ENCODE measurements at places on chromosomes 5 and 9.

DNA sequence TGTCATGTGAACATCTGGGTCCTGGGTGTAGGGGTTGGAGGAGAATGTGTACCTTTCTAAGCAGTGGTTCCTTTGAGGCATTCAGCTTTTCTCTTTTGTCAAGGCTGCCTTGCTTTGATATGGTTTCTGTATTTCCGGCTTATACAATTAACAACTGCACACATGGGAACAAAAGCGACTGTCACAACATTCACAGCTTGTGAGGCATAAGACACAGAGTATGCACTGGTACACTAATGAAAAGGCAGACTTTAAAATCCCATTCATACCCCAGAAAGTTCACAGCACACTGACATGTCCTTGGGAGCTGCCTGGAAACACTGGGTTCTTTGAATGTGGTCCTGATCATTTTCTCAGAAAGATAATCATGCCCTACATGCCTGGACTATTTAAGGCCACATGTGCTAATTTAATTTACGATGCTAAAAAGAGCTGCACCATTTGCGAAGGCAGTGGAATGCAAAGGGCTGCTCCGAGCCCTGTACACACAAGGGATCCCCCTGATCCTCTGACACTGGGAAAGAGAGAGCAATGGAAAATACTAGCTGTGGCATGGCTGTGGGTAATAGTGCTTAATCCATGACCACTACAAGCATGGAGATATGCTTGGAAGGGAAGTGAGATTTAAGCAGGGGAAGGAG, 131.8 kb downstream of the EFNA5 start:
- no peak for DNase-seq

DNA sequence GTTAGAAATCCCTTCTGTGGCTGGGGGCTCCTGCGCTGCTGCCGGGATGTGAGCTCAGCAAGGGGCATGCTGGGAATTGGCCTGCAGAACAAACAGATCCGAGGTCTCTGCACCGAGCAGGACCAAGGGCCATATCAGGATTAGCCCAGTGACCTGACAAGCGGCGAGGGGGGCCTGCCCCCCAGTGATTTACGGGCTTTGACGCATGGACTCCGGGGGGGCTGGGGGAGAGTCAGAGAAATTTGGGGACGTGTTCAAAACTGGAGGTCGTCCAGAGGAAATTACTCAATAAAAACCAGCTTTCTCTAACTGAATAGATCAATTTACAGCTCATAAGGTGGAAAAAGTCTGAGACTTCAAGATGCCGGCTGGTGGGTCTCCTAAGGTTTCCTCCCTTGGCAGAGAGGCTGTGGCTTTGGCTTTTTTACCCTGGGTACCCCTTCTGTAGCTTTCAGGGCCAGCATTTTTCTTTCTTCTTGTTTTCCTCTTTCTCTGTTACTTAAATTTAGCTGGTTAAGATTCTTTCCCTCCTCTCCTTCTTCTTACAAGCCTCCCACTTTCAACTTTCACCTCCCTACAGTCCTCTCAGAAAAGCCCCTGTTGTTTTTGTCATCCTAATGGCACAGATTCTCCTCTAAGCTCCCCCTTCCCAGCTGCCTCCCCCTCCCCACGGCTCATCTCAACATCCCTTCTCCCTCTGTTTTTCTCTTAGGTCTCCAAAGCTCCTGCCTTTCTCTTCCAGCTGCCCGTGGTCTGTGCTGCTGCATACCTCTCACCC, 551.0 kb downstream of the CCDC171 start:
- DNase-seq, result no peak

- DNase-seq, result no peak
Measured at GRCh38 chr5:179731791-179732411, 721 bp upstream of the MAML1 start.

DNA sequence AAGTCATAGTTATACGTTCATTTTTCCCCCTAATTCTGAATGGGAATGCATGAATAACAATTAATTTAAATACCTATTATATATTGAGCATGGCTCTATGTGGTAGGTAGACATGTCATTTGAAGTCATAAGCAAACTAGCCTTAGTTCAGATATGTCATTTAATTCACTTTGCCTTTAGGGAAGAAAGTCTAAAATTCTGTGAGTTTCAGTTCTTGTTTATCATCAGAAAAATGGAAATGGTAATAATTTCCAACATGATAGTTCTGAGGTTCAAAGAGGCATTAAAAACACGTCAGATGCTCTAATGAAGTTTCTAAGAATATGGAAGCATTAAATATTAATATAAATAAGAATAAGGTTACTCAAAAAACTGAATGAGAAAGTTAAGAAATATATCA, 13.1 kb upstream of the ANXA1 start:
- DNase-seq, result no peak

- DNase-seq, result no peak
Measured at GRCh38 chr9:125425170-125425897, 163.7 kb downstream of the GAPVD1 start.

GRCh38 chr9:20838218-20838617, 154.2 kb downstream of the FOCAD start:
- DNase-seq, result no peak

DNA sequence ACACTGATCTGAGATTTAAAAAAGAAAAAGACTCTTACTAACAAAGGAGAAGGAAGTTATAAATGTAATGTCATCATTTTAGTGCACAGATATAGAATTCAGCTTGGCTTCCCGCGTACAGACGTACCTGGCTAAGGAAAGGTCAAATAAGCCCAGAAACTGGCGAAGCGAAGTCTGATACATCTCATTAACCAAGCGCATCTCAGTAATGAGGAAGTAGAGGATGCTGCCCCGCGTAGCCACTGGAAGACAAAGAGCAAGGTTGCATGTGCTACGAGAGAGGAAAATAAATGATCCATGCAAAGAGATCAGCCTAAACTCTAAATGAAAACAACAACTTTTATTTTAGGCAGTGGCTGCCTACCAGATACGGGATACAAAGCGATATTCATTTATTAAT, 208.8 kb downstream of the DNAH5 start:
- DNase-seq, result no peak

DNA sequence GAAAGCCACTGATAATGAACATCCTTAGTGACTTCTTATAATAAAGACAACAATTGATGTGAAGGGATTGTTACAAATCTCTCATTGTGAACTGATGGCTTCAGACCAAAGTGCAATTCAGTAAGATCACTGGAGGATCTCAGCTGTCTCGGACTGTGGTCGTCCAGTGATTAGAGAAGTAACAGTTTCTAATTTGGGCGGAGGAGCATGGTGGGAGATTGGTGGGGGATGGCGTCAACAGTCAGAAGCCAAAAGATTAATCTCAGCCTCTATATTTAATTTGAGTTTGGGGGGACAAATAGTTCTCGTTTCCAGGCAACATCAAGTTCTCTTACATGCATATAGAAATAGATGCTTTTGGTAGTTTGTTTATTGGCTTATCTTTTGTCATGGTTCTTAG, 11.4 kb downstream of the GZMK start:
- DNase-seq, result no peak

- DNase-seq, result no peak
Measured at GRCh38 chr9:111949919-111950318, 53.3 kb downstream of the UGCG start.

DNA sequence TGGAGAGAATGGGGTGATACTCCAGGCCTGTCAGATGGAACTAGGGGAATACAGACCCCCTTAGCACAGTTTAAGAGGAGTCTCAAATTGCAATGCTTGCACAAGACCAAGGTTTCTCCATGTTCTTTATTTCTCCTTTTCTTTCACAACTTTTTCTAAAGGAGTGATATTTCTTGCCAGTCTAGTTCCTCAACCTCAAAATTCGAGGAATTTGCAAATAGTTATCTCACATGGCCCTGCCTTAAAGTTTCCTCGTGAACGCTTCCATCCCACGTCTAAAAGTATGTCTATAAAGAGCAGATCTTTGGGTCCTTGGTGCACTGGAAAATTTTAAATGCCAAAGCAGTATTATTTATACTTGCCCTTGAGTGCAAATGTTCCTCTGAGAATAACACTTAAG, 373.8 kb upstream of the KLF4 start:
- no peak for DNase-seq

- DNase-seq, result peak; percentile 37
Measured at GRCh38 chr5:52007230-52007858, 624.1 kb downstream of the ISL1 start.

DNA sequence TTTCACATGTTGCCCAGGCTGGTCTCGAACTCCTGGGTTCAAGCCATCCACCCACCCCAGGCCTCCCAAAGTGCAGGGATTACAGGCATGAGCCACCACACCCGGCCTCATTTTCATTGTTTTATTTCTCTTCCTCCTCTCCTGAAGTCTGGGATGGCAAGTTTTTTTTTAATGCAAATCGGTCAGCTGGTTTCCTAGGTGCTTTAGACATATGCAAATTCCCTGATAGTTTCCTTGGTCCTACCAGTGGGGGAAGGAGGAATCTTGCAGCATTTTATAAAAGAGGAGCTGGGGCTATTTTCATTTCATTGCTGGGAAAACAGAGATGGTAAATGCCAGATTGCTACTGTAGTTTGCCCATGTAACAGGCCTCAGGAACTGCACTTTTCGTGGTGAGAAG, 179.4 kb downstream of the ACTL7B start:
- DNase-seq, result no peak

- no peak for DNase-seq
Measured at GRCh38 chr9:109966643-109967368, 186.8 kb downstream of the PALM2AKAP2 start.

DNA sequence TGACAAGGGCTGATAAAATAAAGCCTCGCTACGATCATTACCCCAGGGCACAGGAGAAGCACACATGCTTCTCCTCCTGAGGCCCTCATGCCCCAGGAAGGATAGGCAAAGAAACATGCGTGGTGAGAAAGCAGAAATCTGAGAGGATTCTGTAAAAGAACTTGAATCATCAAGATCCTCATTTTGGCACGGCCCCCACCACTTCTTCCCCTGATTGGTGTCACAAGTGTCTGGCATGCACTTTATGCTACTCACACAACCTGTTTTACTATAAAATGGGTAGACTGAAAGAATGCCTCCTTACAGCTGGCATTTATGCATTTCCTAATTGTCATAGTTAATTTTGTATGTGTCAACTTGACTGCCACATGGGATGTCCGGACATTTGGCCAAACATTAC, 32.1 kb downstream of the PCA3 start:
- no peak for DNase-seq

GRCh38 chr5:143413958-143414669, 10.6 kb upstream of the NR3C1 start:
- no peak for DNase-seq

- DNase-seq, result no peak
Measured at GRCh38 chr9:14232111-14232510, 81.8 kb downstream of the NFIB start.

DNA sequence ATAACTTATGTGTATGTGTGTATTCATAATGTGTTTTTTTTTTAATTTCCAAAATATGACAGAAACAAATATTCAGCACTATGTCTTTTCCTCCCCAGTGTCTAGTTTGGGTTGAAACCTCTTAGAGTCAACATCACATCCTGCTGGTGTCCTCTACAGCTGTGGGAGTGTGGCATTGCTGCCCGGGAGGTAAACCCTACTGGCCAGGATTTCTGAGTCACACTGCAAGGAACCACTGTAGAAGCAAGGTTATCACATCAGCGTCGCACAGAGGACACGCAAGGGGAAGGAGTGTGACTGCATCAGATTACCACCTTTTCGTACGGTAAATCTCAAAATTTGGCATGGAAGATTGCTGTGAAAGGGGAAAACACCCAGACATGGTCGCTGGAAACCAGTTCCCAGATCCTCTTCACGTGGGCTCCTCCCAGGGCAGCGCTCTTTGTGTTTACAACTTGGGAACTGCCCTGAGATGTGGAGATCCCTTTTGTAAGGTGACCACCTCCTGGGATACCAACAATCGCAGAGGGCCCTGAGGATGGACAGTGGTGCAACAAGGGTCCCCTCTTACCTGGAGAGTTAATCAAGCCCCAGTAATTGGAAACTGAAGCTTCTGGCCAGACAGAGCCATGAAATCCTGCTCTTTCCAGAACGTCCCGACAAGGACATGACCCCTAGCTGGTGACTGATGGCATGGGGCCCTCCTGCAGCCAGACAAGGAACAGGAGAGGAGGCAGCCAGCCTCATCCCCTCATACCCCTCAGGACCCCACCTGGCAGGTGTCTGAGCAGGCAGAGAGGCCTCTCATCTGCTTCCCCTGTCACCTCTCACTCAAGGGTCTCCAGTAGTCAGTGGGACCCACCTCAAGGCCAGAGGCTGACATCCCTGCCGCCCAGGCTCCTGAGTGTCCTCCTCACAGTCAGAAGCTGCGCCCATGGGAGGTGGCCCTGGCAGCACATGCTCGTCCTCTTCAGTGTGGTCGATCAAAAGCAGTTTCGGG, 194.7 kb downstream of the MED10 start:
- no peak for DNase-seq

DNA sequence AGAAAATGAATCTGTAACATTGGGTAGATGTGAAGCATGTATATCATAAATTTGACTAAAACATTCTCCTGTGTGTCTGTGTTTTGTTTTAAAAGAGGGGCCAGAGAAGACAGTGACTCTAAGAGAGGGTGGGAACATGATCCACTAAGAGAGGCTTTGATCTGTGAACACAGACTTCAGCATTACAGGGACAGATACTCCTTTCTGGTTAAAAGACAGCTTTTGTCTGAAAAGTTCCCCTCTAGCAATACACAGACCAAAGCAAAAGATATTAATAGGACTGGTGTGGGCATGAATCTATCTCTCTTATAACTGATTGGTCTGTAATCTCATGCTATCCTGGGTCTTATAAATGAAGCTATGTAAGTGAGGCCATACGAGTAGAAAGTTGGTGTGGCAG, 150.9 kb downstream of the NUDT12 start:
- no peak for DNase-seq

GRCh38 chr9:96858018-96858573, 3.8 kb upstream of the ZNF782 start:
- no peak for DNase-seq

- no peak for DNase-seq
Measured at GRCh38 chr5:71752441-71753190, 33.5 kb downstream of the CARTPT start.

DNA sequence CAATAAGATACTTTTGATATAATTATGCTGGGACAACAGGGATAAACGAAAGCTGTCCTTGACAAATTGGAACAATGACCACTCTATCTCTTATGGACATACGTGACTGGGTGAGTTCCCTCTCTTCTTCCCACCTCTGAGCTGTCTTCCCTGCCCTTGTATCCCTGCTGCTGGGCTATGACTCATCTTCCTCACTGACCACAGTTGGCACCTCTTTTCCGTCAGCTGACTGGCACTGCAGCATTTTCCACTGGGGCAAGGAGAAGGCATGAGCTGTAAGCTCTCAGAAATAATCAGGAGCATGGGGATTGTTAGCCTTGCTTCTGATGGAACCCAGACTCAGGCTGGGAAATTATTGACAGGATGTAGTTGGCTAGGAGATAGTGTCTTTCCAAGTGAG, 48.7 kb downstream of the PCSK1 start:
- DNase-seq, result no peak

Measured in NCI-H446 treated with DMSO at 0.1 percent for 48 hours (cell line).